HTR-8/SVneo (cell line): ENCODE measurements at places on chromosomes 3 and 15.

DNA sequence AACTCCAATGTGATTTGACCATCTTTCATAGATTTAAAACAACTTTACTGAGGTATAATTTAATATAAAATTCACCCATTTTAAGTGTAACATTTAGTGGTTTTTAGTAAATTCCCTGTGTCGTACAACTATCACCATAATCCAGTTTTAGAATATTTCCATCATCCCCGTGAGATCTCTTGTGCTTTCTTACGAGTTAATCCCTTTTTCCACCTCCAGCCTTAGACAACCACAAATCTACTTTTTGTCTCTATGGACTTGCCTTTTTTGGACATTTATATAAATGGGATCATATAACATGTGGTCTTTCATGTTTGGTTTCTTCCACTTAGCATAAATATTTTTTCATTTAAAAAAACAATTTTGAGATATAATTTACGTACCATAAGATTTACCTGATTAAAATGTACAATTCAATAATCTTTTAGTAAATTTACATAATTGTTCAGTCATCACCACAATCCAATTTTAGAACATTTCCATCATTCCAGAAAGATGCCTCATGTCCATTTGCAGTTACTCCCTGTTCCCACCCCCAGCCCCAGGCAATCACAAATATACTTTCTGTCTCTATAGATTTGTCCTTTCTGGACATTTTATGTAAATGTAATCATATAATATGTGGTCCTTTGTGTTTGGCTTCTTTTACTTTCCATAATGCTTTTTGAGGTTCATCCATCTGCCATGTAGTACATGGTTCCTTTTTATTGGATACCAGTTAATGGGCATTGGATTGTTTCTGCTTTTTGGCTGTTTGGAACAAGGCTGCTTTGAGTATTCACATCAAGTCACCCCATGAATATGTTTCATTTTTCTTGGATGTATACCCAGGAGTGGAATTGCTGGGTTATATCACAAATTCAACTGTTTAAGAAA lies 3.1 kb downstream of the OXSR1 start:
- DNase-seq = no peak

GRCh38 chr3:155889952-155890351 lies 19.5 kb downstream of the GMPS start:
- no peak for DNase-seq

GRCh38 chr3:82973791-82974190 lies 1212.3 kb upstream of the GBE1 start:
- no peak for DNase-seq

- DNase-seq = no peak
Measured at GRCh38 chr15:66959875-66960274, 105.5 kb upstream of the SMAD3 start.

GRCh38 chr3:47385007-47385406 lies 4.2 kb downstream of the PTPN23 start:
- DNase-seq = no peak

DNA sequence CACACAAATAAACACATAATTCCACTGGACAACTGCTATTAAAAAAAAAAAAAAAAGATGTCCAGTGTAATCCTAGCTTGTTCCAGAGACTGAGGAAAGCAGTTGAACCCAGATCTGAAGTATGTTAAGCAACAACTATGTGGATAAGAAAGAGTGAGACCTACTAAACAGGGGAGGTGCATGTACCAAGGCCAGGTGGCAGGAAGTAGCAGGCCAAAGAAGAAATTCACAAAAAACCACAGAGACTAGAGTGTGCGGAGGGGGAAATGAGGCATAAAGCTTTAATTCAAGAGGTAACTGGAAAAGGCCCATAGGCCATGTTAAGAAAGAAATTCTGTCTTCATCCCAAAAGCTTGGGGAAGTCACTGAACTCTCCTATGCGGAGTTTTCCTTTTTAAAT lies 490.0 kb downstream of the NAALADL2 start:
- DNase-seq = no peak

GRCh38 chr3:186255703-186256331 lies 106.2 kb downstream of the DGKG start:
- DNase-seq = no peak

GRCh38 chr3:29451920-29452319 lies 171.0 kb downstream of the RBMS3 start:
- DNase-seq = no peak

- no peak for DNase-seq
Measured at GRCh38 chr3:167899093-167899492, 163.6 kb downstream of the SERPINI1 start.

DNA sequence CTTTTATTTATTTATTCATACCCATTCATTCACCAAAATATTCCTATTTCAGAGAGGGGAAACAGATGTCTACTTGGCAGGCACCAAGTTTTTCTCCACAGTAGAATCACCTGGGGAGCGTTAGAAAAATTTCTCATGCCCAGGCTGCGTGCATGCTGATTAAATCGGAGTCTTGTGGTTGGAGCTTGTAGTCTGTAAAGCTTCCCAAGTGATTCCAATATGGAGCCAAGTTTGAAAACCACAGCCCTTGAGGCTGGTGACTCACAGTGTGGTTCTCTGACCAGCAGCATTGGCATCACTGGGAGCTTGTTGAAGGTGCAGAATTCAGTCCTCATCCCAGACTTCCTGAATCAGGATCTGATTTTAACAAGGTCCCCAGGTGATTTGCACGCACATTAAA lies 49.7 kb downstream of the PDHB start:
- peak; percentile 80 for DNase-seq

DNA sequence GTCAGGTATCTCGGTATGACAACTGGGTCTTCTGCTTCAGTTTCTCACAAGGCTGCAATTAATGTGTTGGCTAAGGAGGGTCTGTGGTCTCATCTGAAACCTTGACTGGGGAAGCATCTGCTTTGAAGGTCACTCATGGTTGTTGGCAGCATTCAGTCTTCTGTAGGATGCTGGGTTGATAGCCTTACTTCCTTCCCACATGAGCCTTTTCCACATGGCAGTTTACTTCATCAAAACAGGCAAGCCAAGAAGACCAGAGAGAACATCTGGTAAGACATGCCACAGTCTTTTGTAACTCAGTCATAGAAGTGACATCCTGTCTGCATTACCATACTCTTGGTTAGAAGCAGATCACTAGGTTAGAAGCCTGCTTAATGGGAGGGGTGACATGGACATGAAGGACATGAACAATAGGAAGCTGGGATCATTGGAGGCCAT lies 49.5 kb downstream of the CMC1 start:
- DNase-seq = no peak

GRCh38 chr15:33636958-33637357 lies 326.2 kb downstream of the RYR3 start:
- DNase-seq = no peak

DNA sequence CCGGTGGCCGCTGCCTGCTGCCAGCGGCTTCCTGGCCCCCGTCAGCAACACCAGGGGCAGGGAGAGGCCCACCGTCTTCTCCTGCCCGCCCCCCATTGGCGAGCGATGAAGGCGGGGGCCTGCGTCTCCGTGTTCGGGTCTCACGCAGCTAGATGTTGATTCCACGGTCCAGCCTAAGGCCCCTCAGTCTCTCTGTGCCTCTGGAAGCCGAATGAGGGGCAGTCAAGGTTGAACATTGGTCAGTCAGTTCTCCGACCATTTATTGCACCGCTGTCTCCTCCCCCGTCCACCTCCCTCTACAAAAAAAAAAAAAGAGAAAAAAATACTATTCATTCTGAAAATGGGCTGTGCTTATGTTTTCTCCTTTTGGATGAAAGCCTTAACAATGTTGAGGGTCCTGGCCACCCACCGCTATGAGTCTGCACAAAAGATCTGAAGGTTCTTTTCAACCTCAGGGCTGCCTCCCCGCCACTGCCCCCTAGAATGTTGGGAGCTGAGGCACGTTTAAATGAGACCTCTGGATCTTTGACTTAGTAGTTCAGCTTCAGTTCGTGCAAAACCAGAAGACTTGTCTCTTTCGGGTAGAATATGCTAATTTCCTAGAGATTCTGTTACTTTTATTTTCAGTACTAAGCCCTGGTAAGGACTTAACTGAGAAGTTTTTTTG lies 736 bp downstream of the IREB2 start:
- DNase-seq = peak; percentile 10

- no peak for DNase-seq
Measured at GRCh38 chr3:16103472-16103871, 71.0 kb upstream of the GALNT15 start.

DNA sequence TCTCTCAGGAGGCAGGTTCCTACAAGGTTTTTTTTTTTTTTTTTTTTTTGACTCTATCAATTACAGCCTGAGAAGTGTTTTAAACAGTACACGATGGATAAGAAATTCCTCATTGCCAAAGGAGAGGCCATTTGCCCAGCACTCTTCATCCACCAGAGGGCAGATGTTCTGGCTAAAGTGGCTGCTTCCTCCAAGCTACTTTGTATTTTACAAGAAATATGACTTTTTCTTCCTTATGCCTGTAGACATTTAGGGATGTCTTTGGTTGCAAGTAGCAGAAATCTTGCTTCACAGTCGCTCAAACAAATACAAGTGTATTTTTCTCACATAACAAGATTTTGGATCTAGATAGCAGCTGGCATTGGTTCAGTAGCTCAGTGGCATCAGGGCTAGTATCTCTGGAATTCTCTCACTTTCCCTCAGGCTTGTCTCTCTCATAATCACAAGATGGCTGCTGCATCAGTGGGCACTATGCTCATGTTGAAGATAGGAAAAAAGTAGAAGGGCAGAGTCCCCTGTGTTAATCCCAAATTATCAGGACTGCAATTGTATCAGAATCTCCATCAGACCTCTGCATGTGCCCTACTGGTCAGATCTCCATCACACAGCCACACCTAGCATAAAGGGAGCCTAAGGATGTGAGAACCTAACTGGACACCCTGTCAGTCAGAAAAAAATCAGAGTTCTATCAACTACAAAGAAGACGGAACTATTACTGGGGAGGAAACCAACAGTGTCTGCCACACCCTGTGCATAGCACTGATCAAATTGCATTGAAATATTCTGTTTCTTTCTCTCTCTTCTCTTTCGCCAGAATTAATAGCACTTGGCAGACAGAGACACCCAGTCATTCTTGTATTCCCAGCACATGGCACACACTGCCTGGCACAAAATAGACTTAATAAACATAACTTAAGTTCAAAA lies 138.9 kb upstream of the COL8A1 start:
- DNase-seq = peak; percentile 45

DNA sequence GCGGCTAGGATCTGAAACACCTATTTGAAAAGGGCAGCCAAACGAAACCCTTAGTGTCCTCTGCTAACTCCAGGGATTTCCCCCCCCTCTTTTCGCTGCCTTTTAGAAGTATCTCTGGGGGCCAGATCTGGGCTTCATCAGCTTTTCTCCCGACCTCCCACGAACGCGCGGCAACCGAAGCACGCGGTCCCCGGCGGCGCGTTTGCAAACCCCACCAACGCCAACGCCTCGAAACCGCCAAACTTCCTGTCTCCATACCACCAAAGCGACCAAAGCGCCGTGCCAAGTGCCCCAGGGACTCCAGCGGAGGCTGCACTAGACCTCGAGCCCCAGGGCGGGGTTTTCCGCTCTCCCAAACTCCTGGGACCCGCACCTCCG lies 155.8 kb upstream of the FRMD4B start:
- DNase-seq = no peak

GRCh38 chr3:184491011-184491576 lies 70.5 kb upstream of the EPHB3 start:
- DNase-seq = no peak

DNA sequence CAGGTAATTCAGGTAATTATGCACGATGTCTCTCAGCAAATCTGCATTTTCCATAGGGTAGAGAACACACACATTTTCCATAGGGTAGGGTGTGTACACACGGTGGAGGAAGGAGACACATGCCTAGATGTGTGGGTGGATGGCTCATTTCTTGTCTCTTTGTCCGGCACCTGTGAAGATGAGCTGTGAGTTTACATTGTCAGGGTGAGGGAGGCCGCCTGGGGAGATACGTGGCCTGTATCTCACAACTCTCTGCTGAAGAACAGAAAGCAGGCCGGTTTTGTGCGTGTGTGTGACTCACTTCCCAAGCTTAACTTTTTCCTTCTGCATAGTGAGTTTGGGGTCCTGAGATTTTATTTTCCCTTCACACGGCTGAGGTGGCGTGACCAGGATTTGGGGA lies 60.3 kb downstream of the SLC6A6 start:
- DNase-seq = no peak

- DNase-seq = no peak
Measured at GRCh38 chr3:128572644-128573105, 77.9 kb downstream of the RPN1 start.

DNA sequence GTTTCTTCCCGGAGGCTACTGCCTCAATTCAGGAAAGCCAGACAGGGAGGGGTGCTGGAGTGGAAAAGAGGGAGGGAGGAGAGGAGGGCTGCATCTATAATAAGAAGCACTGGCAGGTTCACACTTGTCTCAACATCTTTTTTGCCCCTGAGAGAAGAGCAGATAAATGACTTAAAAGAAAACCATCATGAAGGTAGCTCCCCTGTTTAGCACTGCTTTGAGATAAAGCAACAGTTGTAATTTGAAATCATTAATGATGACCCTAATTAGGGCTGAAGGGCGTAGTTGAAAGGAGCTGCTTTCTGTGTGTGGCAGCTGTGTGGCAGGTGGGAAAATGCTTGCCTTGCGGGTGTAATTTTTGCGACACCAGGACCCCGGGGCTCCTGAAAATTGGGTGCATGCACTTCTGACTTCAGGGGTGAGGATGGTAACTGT lies 222.8 kb upstream of the IL12A start:
- no peak for DNase-seq

DNA sequence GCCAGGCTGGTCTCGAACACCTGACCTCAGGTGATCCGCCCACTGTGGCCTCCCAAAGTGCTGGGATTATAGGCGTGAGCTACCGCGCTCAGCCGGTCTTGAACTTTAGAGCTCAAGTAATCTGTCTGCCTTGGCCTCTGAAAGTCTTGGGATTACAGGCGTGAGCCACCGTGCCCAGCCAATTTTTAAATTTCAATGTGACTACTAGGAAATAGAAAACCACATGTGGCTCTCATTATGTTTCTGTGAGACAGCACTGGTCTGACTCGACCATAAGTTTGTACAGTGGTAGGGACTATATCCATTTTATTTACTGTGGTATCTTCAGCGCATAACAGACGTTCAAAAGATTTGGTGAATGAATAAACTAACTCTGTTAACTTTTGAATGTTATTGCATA lies 9.1 kb downstream of the ZFAND6 start:
- no peak for DNase-seq

- DNase-seq = no peak
Measured at GRCh38 chr15:48896869-48897814, 19.2 kb downstream of the EID1 start.

- no peak for DNase-seq
Measured at GRCh38 chr15:34725556-34725955, 29.2 kb downstream of the GJD2 start.

DNA sequence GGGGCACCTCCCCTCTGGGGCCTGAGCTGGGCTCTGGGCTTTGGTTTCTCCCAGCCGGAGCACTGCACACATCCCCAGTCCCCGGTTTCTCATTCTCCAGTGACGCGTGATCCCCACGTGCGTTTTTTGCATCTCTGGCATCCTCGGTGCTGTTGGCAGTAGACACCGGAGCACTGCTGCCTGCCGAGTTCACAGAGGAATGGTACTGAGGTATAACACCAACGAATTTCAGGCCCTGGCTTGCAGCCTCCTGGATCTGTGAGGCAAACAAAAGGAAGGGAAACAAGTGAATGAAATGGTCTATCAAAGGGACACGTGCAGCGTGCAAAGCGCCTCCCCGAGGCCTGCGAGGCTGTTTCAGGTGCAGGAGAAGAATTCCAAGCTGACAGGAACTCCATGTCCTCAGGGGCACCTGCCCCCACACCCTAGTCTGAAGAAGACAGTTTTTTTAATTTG lies 112.9 kb downstream of the OXNAD1 start:
- DNase-seq = no peak
